Stimulated activated CD8-positive, alpha-beta memory T cell treated with anti-CD3 and anti-CD28 coated beads, Interleukin-4, amount 100 ng/mL, for 1 hour (primary cell): ENCODE measurements at places on chromosomes 5 and 9.

DNA sequence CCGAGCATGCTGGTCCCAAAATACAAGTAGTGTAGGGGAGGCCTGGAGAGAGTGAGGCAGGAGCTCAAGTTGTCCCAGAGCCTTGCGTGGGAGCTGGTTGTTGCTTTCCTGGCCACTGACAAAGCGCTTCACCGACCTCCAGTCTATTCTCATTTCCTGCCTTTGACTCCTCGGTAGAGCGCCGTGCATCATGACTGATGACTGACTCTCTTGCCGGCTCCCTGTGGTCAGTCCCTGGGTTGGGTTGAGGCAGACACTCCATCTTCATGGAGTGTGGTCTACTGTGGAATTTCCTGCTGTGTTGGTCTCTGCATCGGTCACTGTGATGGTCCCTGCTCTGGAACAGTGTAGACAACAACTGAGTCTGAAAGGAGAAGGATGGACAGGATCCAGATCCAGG is 175.1 kb upstream of the S1PR3 start:
- DNase-seq = no peak

GRCh38 chr5:179758955-179759354 is 26.3 kb downstream of the MAML1 start:
- no peak for DNase-seq

- DNase-seq = no peak
Observed at GRCh38 chr5:150320044-150320613, 17.4 kb upstream of the ARSI start.

GRCh38 chr9:3410461-3410860 is 115.3 kb downstream of the RFX3 start:
- DNase-seq = no peak

GRCh38 chr5:168776070-168776469 is 196.9 kb upstream of the PANK3 start:
- DNase-seq = no peak

GRCh38 chr9:19800884-19801283 is 12.0 kb upstream of the SLC24A2 start:
- DNase-seq = no peak

- DNase-seq = no peak
Observed at GRCh38 chr9:131028221-131028884, 19.4 kb downstream of the LAMC3 start.

GRCh38 chr5:114305402-114306207 is 56.3 kb upstream of the KCNN2 start:
- DNase-seq = no peak

DNA sequence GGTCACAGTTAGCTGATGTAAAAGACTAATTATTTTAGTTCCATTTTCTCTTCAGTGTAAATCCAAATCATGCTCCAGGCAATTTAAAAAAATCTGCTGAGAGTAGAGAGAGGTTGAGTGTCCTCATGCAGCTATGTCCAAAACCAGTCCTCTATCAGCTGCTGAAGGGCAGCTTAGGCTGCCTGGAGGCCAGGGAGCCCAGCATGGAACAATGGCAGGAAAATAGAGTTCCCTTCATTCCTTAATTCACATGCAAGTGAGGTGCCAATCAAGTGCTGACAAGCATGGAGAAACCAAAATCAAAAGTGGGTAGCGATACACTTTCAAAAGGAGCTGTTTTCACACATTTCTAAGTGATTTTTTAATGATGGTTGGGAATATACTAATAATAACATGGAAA is 78.3 kb upstream of the POU5F2 start:
- DNase-seq = no peak
